ENCODE measurements at places on chromosomes 1 and 21. TPM values are rescaled to one million over a fixed set of nuclear protein-coding genes. Genes with fewer than 3 reads are reported as not detected.

DNA sequence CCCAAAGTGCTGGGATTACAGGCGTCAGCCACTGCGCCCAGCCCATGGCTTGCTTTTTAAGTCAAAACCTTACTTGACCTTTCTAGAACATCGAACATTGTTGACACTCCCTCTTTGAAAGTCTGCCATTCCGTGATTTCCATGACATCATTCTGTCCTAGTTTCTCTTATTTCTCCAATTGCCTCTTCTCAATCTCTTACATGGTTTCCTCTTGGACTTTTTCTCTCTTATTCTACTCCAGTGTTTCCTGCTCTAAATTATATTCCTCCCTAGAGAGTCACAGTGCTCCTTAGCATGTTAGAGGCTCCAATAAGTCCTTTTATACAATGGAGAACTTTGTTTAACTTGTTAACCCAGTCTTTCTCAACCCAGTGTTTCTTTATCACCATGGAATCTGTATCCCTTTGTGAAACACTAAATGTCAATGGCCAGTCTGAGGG, 25.5 kb downstream of the JAM2 start:
- DNase-seq = no peak

FRRS1 gene
- 12.5 TPM for total RNA-seq

SYPL2 gene
- 0.66 TPM for total RNA-seq

MRPS6 gene
- total RNA-seq = 22.3 TPM

DNA sequence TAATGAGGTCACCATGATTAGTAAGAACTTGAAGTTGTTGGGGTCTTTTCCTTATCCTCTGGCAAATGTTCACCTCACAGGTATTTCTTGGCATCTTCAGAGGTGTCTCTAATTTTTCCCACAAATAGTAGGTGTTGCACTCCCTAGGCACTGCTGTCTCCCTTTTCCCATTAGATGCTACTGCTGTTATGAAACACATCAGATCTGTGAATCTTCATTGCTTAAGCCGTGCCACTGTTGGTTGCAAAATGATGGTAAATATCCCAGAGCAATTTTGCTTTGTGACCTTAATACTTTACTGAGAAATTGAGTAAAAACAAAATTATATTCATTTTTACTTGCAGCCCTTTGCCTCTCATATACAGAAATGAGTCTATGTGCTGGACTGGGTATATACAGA, 169.6 kb downstream of the KCNK2 start:
- DNase-seq = no peak

DNA sequence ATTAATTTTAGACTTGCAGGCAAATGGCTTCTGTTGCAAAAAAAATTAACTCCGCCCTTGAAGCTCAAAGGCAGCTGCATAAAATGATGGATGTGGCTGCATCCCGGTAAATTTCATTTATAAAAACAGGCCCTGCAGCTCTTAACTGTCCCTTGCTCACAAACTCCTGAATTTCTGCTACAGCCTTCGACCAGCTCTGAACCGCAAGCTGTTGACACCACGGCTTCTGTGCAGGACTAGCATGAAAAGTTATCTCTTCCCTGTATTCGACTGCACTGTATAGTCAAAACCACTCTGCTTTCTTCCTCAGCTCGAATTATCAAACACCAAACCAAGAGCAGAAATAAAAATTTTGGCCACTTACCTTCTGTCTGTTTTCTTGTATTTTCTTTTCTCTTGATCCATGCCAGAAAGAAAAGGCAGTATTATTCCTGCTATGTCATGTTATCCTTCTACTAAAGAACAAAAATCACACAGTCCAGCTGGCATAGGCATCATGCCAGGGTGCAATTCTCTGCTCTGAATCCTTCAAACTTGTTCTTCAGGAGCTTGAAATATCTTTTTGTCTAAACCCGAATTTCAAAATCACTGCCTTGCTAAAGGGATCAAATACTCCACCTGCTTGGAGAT, 195.5 kb upstream of the NCAM2 start:
- no peak for DNase-seq

- no peak for DNase-seq
Measured at GRCh38 chr1:219159946-219160645, 13.6 kb upstream of the LYPLAL1 start.

GRCh38 chr1:180230416-180230790, 339 bp downstream of the LHX4 start:
- DNase-seq = no peak

- no peak for DNase-seq
Measured at GRCh38 chr1:168114845-168115244, 21.9 kb downstream of the GPR161 start.

DNA sequence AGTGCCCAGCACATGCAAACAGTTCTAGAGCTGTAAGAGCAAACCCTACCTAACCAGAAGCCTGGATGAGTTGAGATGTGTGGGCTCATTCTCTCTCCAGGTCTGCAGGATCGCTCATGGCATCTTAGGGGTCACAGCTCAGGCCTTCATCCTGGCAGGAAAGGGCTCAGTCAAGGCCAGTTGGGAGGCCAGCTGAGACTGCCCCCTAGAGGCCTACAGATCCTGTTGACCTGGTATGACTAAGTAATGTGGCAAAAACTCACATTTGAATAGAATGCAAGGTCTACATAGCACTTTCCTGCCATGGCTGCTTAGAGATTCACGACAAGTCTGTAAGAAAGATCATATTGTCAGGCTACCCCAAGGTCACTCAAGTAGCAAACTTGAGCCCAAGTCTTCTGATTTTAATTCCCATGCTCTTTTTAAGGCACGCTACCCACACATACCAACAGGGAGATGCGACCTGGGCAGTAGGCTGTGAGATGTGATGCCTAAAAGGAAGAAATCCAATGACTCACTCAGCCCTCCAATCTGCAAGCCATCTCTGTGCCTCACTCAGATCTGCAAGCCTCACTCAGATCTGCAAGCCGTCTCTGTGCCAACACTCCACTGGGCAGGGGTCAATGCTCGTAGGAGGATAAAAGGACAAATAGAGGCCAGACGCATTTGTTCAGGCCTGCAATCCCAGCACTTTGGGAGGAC, 5.1 kb upstream of the CAPN8 start:
- no peak for DNase-seq

DNA sequence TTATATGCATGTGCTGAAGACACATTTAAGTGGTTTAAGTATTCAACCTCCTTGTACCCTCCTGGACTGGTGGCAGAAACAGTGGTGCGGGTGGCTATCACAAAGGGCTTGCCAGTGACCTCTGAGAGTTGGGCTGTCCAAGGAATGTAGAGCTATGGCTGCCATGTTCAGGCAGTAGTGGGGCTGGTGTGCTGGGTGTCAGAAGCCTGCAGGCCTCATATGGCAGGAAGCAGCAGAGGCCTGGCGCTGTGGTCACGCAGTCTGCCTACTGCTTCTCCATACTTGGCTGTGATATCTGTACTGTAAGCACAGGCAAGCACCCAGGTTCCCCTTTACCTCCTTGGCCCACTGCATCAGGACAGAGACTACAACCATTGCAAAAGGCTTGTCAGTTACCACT, 870.0 kb downstream of the LRRIQ3 start:
- no peak for DNase-seq

TRIM67 gene
- not detected for total RNA-seq

UBE2U gene
- total RNA-seq = not detected

GRCh38 chr21:42350318-42350910, 380 bp downstream of the TFF2 start:
- no peak for DNase-seq

ERVH48-1 gene
- not detected for total RNA-seq

OXCT2 gene
- total RNA-seq = 0.66 TPM

All from breast epithelium (tissue), 4 donors.